Left lobe of liver (tissue), 2 donors: ENCODE measurements at places on chromosomes 11 and 22. TPM values are rescaled to one million over a fixed set of nuclear protein-coding genes. Genes with fewer than 3 reads are reported as not detected.

Gene TUBA8
- total RNA-seq = 2.3 TPM

Gene CRYBB2
- total RNA-seq = not detected

DNA sequence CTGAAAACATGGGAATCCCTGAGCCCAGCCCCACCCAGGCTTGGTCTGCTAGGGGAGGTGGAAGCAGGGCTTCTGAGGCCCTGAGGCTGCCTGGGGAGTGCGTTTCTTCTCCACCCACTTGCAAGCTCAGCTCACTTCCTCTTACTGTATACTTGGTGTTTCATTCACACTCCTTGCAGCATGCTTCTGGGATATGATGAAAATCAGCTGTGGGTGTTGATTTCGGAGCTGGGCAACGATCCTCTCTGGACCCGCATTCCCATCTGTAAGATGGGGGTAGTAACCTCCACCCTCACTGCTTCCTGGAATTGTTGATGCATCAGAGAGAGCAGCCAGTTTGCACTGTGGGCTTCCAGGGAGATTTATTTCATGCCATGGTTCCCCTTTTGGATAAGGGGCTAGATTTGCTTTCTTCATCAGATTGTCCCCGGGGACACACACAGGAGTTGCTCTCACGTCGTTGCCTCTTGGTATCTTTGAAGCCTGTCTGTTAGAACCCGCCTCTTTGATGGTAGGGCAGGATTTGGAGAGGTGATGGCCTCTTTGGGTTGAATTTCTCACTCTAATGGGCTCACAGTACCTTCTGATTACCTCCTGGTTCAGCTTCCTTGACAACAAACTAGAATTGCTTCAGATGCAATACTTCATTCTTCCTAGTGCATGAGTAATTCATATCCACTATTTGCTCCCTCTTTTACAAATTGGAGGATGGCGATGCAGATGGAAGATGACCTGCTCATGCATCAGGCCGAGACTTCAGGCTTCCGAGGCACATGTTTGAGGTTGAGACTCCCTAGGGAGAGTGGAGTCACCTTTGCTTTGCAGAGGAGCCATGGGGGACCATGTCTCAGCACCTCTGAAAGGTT is 40.4 kb downstream of the BCR start:
- no peak for DNase-seq

DNA sequence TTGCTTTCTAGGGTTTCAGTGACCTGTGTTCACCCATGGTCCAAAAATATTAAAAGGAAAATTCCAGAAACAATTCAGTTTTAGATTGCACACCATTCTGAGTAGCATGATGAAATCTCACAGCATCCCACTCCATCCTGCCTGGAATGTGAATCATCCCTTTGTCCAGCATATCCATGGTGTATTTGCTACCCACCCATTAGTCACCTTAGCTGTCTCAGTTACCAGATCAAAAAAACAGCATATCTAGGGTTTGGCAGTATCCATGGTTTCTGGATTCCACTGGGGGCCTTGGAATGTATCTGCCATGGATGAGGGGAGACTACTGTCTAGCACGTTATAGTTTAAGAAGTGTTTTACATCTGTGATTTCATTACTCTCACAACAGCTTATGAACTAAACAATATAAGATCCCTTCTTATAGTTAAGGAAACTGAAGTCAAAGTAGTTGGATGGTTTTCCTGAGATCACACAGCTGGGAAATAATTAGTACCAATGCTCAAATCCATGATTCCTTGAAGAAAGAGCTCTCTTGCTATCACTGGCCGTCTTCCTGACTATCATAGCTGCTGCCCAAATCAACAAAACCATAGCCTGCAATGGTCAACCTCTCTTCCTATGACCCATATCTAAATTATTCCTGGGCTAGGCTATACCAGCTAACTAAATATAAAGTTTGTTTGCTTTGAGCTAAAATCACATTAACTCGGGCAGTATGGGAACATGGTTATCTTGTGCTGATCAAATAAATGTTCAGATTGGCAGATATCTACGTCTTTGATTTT is 122.6 kb downstream of the MICAL2 start:
- DNase-seq = no peak

DNA sequence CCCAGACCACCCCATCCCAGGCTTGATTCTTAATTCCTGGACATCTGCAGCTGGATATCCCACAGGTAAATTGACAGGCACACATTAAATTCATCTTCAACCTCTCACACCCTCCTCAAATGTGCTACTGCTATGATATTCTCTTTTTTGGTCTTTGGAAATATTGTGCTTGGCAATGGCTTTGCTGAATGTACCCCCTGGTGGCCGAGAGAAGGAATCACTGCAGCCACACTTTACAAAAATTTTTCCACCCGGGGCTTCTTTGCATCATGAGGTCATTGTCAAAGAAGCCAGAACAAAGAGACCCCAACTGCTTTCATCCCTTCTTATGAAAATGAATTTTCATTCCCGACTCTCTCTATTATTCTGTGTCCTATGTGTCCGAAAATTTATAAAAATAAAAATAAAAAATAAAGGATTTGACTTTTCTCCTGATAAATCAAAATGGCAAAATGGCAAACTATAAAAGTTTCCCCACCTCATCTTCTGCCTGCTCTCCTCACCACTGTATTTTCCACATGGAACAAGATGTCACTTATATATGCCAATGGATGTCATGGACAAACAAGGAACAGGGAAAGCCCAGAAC is 15.0 kb upstream of the CYB5R2 start:
- DNase-seq = no peak

- DNase-seq = no peak
Measured at GRCh38 chr22:44172370-44173108, 8.2 kb upstream of the PARVG start.
